Amygdala (tissue), 56 donors: ENCODE measurements at places on chromosomes 2 and 18.

GRCh38 chr2:100639588-100640390 lies 77.0 kb downstream of the PDCL3 start:
- no peak for DNase-seq

GRCh38 chr2:39377226-39377939 lies 59.7 kb downstream of the MAP4K3 start:
- no peak for DNase-seq

DNA sequence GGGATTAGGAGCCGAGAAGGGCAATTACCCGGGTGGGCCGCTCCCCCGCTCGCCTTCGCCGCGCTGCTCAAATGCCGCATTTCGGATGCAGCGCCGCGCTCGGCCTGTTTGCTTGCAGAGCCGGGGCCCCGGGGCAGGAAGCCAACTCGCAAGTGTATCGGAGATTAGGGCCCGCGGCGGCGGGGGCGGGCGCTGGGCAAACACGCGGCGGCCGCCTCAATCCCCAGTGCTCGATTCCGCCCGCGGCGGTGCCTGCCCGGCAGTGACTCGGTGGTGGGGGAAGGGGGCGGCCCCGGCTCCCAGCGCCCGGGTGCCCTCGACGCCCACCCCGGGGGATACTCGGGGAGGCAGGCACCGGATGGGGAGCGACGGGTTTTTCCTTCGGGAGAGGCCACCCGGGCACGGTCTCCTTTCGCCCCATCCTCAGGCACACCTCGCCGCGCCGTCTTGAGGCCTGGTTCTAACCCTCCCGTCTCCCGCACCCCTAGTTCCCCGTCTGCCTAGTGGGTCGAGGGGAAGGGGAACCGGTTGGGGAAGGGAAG lies 26.6 kb upstream of the NOTO start:
- DNase-seq, result no peak

GRCh38 chr18:58584200-58585127 lies 44.4 kb downstream of the ALPK2 start:
- no peak for DNase-seq

GRCh38 chr18:62829936-62830335 lies 114.6 kb downstream of the PHLPP1 start:
- no peak for DNase-seq

- no peak for DNase-seq
Observed at GRCh38 chr2:23565814-23566213, 180.8 kb downstream of the KLHL29 start.

DNA sequence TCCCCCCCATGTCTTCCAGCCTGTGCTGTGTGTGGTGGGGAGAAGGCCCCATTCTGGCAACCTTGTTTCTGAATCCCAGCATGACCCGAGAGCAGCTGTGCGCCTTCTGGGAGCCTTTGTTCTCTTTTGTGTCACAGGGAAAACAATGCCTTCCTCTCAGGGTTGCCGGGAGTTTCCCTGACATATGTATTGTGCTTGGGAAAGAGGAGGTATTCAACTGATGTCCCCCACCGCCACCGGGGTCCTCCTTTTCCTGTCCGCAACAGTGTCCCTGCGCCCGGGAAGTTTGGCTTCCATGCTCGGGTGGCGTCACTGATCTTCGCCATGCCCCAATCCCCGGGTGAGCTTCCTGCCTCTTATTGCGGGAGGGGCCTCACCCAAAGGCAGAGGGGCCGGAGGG lies 77.5 kb upstream of the ASB18 start:
- peak; percentile 26 for DNase-seq

GRCh38 chr18:5061785-5062184 lies 135.3 kb downstream of the AKAIN1 start:
- DNase-seq, result no peak

GRCh38 chr2:174209325-174209724 lies 39.0 kb downstream of the OLA1 start:
- no peak for DNase-seq

DNA sequence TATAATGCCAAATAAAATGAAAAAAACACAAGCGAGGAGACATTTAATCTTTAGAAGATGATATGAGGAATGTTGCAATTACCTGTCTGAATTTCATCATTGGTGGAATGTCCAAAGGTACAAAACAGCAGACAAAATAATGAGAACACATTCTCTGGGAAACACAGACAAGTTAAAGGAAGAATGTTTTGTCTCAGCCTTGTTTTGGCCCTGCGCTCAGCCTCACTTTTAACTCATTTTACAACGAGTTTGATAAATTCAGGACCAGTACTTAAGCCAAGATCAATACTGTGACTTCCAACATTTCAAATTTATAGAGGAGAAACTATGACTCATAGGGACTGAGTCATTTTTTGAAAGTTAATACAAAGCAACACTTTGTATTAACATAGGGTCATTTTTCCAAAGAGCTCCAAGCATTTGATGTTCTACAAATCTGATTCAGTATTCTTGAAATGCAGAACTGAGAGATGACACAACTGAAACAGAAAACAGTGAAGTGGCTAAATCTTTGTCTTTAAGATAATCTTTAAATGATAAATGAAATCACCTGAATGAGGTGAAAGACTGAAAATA lies 833.2 kb upstream of the CHAC2 start:
- no peak for DNase-seq

- DNase-seq, result no peak
Observed at GRCh38 chr2:225002039-225002655, 40.1 kb downstream of the DOCK10 start.

DNA sequence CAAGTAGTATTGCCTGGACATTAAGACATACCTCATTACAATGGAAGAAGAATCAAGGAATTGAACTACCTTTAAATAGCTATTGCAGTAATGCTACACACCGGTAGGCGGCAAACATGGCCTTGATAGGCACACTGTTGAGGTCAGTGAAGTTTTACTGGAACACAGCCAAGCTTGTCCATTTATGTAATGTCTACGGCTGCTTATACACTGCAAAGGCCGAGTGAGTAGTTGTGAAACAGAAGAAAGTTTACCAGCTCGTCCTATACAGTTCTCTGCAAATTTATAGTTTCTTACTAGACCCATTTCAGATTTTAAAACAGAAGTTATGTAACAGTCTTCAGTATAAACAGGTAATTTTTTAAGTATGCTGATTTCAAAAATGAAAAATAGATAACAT lies 38.8 kb downstream of the PPP4R1 start:
- peak; percentile 40 for DNase-seq

GRCh38 chr2:132941296-132942020 lies 271.5 kb upstream of the LYPD1 start:
- no peak for DNase-seq

GRCh38 chr18:76994086-76994654 lies 138.4 kb downstream of the MBP start:
- no peak for DNase-seq
